ENCODE measurements at places on chromosomes 3 and 15.

GRCh38 chr15:31214864-31215489, 111.7 kb upstream of the KLF13 start:
- no peak for DNase-seq

DNA sequence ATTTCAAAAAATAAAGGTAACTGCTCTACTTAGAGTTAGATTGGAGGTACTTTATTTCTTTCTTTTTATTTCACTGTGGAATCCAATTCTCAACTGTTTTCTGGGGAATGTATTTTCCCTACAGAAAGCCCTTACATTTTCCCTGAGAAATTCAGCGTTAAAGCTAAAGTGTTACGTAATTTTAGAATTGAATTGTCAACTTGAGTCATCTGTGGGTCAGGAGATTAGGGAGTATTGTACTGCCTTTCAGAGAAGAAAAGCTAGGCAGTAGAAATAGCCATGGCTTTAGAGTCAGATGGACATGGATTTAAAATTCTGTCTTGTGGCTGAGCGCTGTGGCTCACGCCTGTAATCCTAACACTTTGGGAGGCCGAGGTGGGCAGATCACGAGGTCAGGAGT, 728.6 kb downstream of the ROBO1 start:
- no peak for DNase-seq

GRCh38 chr3:133475245-133476010, 75.6 kb downstream of the BFSP2 start:
- no peak for DNase-seq

DNA sequence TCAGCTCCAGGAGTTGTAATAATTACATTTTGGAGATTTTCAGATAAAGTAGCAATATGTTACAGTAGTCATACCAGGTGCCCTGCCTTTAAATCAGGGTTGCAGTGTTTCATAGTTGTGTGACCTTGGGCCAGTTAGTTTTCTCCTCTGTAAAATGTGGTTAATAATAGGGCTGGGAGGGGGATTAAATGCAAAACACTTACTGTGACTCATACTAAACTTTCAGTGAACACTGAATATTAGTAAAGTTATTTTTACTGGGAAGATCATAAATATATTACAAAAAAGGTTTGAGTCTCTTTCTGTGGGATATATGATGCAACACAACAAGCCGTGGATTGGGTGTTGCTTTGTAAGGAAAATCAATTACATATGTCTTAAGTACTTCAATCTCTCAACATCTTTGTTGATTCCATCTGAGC, 1.1 kb upstream of the EBLN2 start:
- no peak for DNase-seq

DNA sequence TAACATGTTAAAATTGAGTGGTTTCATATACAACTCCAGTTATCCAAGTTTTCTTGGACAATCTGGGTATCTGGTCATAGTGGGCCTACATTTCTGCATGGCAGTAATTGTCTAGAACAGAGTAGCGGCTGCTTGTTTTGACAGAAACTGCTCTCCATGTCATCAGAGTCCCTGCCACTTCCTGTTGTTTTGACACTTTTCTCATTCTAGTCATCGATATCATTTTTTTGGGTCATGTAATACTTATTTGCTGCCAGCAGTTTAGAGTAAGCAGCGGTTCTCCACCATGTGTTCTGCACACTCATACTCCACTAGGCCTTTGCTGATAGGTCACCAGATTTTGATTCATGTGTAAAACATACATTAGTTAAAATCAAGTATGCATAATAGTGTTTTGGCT, 81.5 kb downstream of the SLC25A26 start:
- peak; percentile 20 for DNase-seq

DNA sequence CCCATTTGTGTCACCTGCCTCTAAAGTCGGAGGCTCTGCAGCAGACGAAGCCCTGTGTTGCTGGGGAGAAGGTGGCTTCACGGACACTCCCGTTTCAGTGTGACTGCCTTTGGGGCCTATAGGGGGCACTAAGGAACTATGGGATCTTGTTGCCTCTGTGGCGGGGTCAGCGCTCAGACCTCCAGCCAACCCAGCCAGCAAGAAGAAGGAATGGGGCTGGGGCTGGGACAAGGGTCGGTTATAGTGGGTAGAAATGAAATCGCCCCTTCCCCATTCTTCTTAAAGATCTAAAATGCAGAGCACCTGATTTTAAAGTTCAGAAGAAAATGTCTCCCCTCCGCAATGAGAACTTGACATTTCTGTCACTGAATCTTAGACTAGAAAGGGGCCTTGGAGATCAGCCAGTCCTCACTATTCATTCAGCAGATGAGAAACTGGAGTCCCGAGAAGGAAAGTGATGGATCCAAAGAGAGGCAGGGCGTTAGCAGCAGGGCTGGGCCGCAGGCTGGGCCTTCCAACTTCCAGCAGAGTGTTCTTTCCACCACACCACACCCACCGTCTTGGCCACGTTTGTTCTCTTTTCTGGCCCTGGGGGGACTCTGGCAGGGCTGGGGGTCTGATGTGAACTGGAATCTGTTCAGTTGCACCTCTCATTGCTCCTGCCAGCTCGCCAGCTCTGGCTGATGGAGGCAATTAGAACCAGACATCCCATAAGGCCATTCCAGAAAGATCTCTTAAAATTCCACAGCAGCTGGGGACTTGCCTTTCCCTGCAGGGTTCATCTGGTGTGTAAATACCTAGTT, 195.4 kb downstream of the OPA1 start:
- no peak for DNase-seq

- DNase-seq = no peak
These were observed 101.3 kb downstream of the UBE2E2 start for GRCh38 chr3:23304424-23304823.

DNA sequence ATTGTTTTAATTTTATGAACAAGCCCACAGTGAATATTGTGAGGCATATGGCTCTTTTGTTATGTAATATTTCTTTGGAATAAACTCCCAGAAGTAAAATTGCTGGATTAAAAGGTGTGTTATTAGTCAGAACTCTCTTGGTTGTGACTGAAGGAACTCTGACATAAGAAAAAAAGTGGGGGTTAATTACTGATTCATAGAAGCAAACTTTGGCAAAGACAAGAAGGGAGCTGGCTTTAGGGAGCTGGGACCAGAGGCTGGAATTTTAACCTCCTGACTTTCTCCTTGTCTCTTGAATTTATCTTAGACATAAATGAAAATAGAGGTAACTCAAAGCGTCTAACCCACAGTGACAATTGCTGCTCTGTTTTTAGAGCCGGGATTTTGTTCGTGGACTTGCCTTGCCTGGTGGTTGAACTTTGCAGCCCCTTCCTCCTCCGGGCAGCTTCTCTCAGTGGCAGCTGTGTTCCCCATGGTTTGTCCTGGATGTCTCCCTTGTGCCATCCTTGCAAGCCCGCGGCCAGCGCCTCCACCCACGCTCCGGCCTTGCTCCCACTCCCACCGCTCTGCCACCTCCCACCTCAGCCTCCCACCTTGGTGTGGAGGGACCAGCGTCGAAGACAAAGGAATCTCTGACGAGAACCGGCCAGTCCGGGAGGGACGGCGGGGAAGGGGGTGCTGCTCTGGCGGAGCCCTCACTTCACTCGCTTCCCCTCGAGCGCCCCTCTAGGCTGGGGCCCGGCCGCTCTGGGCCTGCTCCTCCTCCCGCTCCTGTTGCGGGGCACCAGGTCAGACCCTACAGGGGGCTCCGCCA, 28.0 kb downstream of the ARHGAP31 start:
- peak; percentile 14 for DNase-seq

DNA sequence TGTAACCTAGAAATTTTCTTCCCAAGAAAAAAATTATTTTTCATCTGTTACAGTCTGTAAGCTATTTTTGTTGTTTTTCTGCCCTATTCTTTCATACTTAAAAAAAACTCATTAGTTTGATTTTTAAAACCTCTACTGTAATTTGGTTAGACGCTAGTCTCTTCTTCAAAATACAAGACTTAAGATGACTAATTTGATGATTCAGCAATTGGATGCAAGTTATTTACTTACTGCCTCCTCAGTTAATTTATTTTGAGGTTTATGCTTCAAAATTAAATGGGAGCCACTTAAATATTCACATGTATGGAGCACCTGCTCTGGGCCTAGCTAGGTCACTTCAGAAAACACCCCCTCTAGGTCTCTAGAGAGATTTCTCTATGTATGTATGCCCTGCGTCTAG, 132.4 kb downstream of the IQCH start:
- no peak for DNase-seq

DNA sequence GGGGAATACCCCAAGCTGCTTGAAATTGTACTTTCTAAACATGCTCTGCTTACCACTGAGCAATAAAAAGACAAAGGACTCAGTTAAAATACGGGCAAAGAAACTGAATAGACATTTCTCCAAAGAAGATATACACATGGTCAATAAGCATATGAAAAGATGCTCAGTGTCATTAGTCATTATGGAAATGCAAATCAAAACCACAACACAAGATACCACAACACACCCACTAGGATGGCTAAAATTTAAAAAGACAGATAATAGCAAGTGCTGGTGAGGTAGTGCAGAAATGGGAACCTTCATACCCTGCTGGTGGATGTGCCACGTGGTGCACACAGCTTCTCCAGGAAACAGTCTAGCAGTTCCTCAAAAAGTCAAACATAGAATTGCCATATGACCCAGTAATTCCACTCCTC, 21.3 kb downstream of the LRIG1 start:
- DNase-seq = no peak

All from activated CD4-positive, alpha-beta T cell treated with anti-CD3 and anti-CD28 coated beads, Interleukin-2, amount 50 U/mL, for 1 hour (primary cell).